ENCODE measurements at places on chromosomes 7 and 10. TPM values are rescaled to one million over a fixed set of nuclear protein-coding genes. Genes with fewer than 3 reads are reported as not detected.
A peak's percentile ranks its signal among the peaks of the same experiment; 100 is the strongest.

DNA sequence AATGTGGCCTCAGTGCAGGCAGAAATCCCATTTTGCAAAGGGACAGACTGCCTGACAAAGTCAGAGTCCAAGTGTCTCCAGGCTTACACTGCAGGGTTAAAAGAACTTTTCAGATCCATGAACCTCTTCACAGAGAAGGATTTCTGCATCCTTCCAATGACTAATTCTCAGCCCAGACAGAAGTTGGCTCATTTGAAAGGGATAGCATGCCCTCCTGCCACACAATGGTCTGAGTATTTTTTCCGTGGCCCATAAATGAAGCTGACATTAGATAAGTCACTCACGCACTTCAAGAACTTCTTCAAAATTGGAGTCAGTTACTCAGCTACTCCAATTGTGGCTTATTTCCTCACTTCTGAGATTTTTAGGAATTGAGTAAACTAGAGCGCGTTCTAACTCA lies 170.2 kb downstream of the PLXNA4 start:
- no peak for DNase-seq

GRCh38 chr7:31857172-31857571 lies 170.2 kb downstream of the PPP1R17 start:
- no peak for DNase-seq

DNA sequence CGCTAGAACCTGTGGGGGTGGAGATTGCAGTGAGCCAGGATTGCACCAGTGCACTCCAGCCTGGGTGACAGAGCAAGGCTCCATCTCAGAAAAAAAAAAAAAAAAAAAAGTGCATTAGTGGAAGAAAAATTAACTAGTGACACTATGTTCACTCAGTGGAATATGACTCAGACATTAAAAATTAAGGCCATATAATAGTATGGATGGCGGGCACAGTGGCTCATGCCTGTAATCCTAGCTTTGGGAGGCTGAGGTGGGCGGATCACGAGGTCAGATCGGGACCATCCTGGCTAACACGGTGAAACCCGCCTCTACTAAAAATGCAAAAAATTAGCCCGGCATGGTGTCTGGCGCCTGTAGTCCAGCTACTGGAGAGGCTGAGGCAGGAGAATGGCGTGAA lies 3.4 kb downstream of the PHYH start:
- no peak for DNase-seq

GRCh38 chr10:99798031-99798430 lies 15.6 kb downstream of the ABCC2 start:
- no peak for DNase-seq

- DNase-seq, result no peak
These were observed 558.7 kb downstream of the PTPRN2 start for GRCh38 chr7:158028971-158029370.

DNA sequence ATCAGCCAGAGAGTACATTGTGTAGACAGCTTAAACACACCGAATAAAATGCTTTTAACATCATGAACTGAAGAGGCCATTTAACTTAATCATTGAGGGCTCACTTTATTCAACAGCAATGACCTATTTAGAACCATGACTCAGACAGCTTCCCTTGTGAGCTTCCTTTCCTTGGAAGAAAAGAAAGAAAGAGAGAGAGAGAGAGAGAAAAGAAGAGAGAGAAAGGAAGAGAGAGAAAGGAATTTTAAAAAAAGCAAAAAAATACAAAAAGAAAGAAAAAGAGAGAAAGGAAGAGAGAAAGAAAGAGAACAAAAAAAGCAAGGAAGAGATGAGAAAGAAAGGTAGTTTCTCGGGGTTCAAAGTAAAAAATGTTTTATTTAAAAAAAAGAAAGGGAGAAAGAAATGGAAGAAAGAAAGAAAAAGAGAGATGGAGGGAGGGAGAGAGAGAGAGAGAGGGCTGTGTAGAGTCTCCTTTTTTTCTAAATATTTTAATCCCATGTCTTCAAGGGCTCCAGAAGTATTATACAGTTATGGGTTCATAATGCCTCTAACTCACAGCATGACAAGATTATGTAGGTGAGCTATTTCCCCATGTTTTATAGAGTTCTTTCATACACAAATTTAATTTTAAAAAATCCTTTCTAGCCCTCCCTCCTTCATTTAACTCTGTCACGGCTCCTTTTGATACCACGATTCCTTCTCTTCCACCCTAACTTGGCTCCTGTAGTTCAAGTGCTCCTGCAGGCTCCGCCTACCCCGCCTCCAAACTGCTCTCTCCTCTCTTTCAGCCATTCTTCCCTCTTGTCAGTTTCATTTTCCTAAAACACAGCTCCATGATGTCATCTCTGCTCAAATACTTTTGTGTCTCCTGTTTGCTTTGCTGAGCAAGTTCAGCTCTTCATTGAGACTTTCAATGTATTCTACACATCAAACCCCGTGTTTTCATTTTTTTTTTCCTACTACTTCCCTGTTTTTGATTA lies 85.5 kb downstream of the PRTFDC1 start:
- DNase-seq, result peak; percentile 60

- DNase-seq, result no peak
These were observed 38.6 kb downstream of the IL6 start for GRCh38 chr7:22765609-22766008.

GRCh38 chr10:122445469-122445868 lies 9.0 kb upstream of the ARMS2 start:
- no peak for DNase-seq

DNA sequence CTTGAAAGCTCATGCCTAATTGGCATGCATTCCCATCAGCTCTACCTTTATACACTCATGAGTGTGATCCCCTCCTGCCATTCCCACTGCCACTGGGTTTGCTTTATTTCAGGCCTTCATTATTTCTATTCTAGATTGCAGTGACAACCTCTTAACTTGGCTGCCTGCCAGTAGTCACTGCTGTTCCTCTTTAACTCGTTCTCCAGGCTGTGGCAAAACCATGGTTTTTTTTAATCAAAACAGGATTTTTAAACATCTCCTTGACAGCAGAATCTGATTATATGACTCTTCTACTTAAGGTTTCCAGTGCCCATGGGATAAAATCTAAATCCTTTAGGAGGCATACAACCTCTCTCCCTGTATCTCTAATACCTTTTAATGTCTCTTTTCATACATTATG lies 223.7 kb upstream of the PCDH15 start:
- no peak for DNase-seq

DNA sequence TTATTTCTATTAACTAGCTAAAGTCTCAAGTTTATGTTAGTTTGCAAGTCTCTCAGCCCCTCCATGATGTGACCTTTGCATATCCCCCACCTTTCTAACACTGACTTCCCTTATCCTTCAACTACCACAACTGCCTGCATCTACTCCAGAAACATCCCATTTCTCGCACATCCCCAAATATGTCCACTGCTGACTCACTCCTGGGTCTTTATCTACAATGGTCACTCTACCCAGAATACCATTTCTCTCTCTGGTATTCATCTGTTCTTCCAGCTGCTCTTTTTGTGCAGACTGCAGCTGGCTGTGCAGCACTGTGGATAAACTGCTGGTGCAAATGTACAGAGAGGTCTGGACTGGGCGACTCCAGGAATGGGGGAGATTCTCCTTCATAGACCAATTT lies 32.7 kb upstream of the PRSS1 start:
- no peak for DNase-seq

- no peak for DNase-seq
These were observed 37.1 kb downstream of the ZMIZ1 start for GRCh38 chr10:79105818-79106217.

DNA sequence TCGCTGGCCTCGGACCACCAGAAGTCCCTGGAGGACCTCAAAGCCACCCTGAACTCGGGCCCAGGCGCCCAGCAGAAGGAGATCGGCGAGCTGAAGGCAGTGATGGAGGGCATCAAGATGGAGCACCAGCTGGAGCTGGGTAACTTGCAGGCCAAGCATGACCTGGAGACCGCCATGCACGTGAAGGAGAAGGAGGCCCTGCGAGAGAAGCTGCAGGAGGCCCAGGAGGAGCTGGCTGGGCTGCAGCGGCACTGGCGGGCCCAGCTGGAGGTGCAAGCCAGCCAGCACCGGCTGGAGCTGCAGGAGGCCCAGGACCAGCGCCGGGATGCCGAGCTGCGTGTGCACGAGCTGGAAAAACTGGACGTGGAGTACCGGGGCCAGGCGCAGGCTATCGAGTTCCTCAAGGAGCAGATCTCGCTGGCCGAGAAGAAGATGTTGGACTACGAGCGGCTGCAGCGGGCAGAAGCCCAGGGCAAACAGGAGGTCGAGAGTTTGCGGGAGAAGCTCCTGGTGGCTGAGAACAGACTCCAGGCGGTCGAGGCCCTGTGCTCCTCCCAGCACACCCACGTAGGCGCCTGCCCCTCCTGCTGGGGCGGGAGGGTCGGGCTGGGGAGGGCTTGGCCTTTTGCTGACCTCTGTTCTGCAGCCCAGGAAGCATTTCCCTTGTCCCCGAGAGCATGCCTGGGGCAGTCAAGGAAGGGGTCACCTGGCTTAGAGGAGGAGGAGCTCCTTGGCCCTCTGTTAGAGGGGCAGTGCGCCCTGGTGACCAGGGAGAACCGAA lies 77.3 kb upstream of the GTF2IRD1 start:
- no peak for DNase-seq

DNA sequence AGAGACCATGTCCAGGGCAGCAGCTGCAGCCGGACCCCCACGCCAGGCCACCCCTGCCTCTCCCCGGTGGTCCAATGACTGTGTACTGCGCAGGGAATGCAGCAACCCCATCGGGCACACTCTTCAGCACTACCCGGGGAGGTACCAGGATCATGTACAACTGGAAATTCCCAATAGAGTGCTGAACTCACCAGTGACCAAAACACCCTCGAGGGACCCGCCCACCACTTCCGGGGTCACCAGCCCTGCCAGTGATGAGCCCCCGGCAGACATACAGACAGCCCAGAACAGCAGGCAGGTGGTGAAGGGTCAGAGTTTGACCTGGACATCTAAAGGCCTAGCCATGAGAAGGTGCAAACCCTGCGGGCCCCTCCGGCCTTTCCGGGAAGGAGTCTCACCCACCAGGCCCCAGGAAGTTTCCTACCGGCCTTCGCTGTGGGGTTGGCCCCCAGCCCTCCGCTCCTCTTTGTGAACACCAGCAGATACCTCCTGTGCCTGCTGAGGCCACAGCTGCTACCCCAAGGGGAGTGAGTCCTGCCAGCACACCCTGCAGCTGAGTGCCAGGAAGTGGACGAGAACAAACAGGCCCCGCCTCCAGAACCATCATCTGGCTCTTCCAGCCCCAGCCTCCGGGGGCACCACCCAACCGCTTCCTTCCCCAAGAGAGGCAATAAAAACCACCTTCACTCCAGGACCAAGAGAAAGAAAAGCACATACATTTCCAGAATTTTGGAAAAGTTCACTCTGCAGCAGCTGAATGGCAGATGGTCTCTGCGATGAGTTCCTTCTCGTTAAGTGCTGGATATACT lies 5.0 kb upstream of the ANKRD61 start:
- DNase-seq, result peak; percentile 29

The VSTM4 gene
- total RNA-seq, result not detected

The GCC1 gene
- total RNA-seq, result 19.5 TPM

The BLNK gene
- not detected for total RNA-seq

The MOGAT3 gene
- not detected for total RNA-seq

The WNT2 gene
- not detected for total RNA-seq
